ENCODE measurements at places on chromosomes 13 and 19. TPM values are rescaled to one million over a fixed set of nuclear protein-coding genes. Genes with fewer than 3 reads are reported as not detected.

The JAK3 gene
- 200 TPM for total RNA-seq

The NCAN gene
- 0.07 TPM for total RNA-seq

The ZBTB32 gene
- 228 TPM for total RNA-seq

The PDCD2L gene
- 29.8 TPM for total RNA-seq

The CYP4F2 gene
- not detected for total RNA-seq

The ARHGEF18 gene
- total RNA-seq = 37.1 TPM

The SWSAP1 gene
- total RNA-seq = 1.7 TPM

The ZNF776 gene
- 8.3 TPM for total RNA-seq

The DKKL1 gene
- total RNA-seq = not detected

The RASL11A gene
- 6.8 TPM for total RNA-seq

The SF3A2 gene
- total RNA-seq = 123 TPM

The LSM14A gene
- total RNA-seq = 106 TPM

The STK24 gene
- 176 TPM for total RNA-seq

The NFIX gene
- 2.0 TPM for total RNA-seq

The ERF gene
- 56.5 TPM for total RNA-seq

The TMEM272 gene
- total RNA-seq = 0.10 TPM

The ZNF547 gene
- total RNA-seq = 1.4 TPM

Measured in activated CD4-positive, alpha-beta memory T cell treated with anti-CD3 and anti-CD28 coated beads for 36 hours (primary cell).